ENCODE measurements at places on chromosomes 13 and 19.

- DNase-seq, result peak; percentile 55
Observed at GRCh38 chr19:45423589-45424190, at the start of gene ERCC1. Gene ERCC1 (minus strand): TSS chr19:45423917. CDS start chr19:45423374, 543 bp downstream.

DNA sequence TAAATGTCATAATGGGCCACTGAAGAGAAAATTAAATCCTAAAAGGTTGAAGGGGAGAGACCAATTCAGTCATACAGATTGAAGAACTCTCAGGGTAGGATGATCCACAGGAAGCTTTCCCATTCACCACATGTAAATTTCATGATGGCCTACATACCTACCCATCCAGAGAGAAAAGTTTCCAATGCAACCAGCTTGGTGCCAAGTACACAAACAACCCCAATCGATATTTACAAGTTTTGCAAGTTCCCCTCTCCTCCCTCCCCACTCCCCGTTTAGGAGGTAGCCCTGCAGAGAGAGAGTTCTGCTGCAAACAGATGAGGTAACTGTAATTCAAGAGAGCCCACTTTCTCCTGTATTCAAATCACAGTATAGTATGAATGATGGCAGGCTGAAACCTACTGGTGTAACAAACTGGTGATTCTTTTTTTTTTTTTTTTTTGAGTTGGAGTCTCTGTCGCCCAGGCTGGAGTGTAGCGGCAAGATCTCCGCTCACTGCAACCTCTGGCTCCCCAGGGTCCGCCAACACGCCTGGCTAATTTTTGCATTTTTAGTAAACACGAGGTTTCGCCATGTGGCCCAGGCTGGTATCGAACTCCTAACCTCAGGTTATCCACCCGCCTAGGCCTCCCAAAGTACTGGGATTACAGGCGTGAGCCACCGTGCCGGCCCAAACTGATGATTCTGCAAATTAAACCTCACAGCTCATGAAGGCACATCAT is 14.4 kb downstream of the FOXO1 start:
- DNase-seq, result no peak

GRCh38 chr13:40389081-40389641 is 277.3 kb downstream of the FOXO1 start:
- peak; percentile 29 for DNase-seq

DNA sequence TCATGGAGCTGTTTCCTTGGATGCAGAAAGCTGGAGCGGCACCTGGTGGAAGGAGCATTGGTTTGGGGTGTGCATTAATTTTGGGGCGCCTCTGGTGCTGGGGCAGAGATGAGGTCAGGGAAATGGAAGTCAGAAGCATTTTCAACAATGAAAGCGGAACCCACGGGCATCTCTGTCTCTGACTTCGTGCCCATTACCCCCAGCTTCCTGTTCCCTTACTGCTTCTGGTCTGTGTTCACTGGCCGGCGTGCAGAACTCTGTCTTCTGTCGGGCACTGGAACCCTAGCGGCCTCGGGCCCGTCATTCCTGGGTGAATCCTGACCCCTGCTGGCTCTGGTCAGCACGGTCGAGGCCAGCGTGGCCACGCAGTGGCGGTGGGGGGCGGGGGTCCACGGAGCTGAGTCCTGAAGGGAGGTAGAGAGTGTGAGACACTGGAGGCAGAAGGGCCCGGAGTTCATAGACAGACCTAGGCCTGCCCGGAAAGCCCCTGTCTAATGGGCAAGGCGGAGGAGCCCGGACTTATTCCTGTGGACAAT is 7.9 kb upstream of the LINGO3 start:
- DNase-seq, result no peak

DNA sequence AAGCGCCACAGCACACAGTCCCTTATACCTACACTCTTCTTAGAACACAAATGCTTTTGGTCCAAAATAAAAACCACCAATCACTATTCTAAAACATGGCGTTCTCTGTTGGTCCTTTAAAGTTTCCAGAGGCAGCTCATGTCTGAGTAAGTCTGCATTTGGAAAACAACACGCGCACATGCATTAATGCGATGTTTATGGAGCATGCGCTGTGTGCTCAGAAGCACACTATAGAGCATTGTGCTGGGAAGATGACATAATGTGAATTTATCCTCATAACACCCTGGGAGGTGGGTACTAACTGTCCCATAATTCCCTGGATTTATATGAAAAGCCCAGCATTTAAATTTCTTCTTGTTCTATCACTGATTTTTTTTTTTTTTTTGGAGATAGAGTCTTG is 10.7 kb downstream of the ZNF682 start:
- DNase-seq, result no peak

Measured in activated naive CD4-positive, alpha-beta T cell (primary cell).